T-helper 2 cell treated with Interferon-gamma antibody and Interleukin-4, amounts not matched to agents 100 ng/mL and 5 ng/mL, for 36 hours (primary cell): ENCODE measurements at places on chromosomes 7 and 10. TPM values are rescaled to one million over a fixed set of nuclear protein-coding genes. Genes with fewer than 3 reads are reported as not detected.

The CYP2E1 gene
- total RNA-seq = 0.39 TPM in 2 replicates

The LIPK gene
- not detected in 2 replicates for total RNA-seq

The PTEN gene
- total RNA-seq = 86.1 and 94.5 TPM in 2 replicates

The C10orf67 gene
- total RNA-seq = not detected in 2 replicates

The TMEM213 gene
- not detected in 2 replicates for total RNA-seq

The FFAR4 gene
- not detected in 2 replicates for total RNA-seq

The HMX2 gene
- not detected in 2 replicates for total RNA-seq

The AEBP1 gene
- total RNA-seq = 19.0 and 21.4 TPM in 2 replicates

The TRIL gene
- not detected in 2 replicates for total RNA-seq

The SAP25 gene
- 21.4 and 22.5 TPM in 2 replicates for total RNA-seq

The HECTD2 gene
- 2.8 and 3.0 TPM in 2 replicates for total RNA-seq

The KLF14 gene
- total RNA-seq = not detected in 2 replicates

The GFRA1 gene
- total RNA-seq = not detected in 2 replicates

The EFCAB10 gene
- total RNA-seq = not detected in 2 replicates

The IRF5 gene
- total RNA-seq = 7.2 and 8.0 TPM in 2 replicates

The CACNB2 gene
- 0.14 and 0.23 TPM in 2 replicates for total RNA-seq

The GJD4 gene
- not detected in 2 replicates for total RNA-seq

The CAMK2B gene
- total RNA-seq = 0.27 and 0.30 TPM in 2 replicates

The ACADSB gene
- 15.7 and 19.2 TPM in 2 replicates for total RNA-seq

The ADO gene
- total RNA-seq = 19.5 and 20.2 TPM in 2 replicates

The FZD1 gene
- total RNA-seq = 0.66 and 0.84 TPM in 2 replicates

The MSANTD7 gene
- 17.9 and 18.0 TPM in 2 replicates for total RNA-seq

The MEOX2 gene
- total RNA-seq = not detected in 2 replicates

The ARHGEF35 gene
- total RNA-seq = 3.6 and 3.9 TPM in 2 replicates

The AKR1C8 gene
- 0.20 and 0.23 TPM in 2 replicates for total RNA-seq

The LBX1 gene
- not detected in 2 replicates for total RNA-seq

The ZNF25 gene
- total RNA-seq = 5.0 and 5.6 TPM in 2 replicates
